Esophagus squamous epithelium (tissue), 5 donors: ENCODE measurements at places on chromosomes 12 and 14.

- DNase-seq: no peak
Measured at GRCh38 chr12:113302886-113303640, 31.8 kb downstream of the SLC8B1 start.

DNA sequence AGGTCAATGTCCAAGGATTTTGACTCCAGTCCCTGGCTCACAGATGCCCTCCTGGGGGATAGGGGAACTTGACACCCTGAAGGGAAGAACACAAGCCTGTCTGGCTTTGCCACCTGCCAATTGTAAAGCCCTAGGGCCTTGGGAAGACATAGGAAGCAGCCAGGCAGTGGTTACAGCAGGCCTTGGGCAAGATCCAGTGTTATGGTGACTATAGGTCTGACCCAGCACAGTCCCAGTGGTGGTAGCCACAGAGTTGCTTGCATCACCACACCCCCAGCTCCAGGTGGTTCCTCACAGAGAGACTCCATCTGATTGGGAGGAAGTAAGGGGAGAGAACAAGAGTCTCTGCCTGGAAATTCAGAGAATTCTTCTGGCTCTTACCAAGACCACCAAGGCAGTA lies 24.2 kb downstream of the OR6C68 start:
- DNase-seq: no peak

DNA sequence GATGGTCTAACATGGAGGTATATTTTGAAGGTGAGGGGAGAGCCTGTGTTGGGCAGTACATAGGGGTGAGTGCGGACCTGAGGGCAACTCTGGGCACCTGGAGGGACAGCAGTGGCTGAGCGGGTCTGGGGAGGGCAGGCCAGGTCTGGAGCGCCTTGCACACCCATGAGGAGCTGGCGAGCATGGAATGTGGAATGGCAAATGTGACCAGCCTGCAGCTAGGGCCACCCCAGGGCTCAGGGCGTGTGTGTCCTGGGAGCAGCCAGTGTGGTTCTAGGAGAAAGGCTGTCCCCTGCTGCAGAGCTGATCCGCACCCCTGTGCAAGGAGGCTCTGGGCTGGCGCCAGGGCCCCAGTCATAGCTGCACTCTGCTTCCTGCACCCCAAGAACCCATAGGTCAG lies 24.5 kb downstream of the BCL7A start:
- no peak for DNase-seq

- DNase-seq: no peak
Measured at GRCh38 chr14:91245029-91245428, 525 bp upstream of the GPR68 start.

DNA sequence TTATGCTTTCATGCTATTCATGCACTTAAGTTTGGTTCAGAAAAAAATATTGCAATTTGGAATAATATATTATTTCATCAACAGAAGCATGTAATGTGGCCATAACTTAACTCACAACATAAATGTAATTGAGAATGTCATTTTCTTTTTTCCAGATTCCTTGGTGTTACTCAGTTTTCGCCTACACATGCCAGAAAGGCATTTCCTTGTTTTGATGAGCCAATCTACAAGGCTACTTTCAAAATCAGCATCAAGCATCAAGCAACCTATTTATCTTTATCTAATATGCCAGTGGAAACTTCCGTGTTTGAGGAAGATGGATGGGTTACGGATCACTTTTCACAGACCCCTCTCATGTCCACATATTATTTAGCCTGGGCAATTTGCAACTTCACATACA lies 14.4 kb downstream of the TRHDE start:
- DNase-seq: no peak

DNA sequence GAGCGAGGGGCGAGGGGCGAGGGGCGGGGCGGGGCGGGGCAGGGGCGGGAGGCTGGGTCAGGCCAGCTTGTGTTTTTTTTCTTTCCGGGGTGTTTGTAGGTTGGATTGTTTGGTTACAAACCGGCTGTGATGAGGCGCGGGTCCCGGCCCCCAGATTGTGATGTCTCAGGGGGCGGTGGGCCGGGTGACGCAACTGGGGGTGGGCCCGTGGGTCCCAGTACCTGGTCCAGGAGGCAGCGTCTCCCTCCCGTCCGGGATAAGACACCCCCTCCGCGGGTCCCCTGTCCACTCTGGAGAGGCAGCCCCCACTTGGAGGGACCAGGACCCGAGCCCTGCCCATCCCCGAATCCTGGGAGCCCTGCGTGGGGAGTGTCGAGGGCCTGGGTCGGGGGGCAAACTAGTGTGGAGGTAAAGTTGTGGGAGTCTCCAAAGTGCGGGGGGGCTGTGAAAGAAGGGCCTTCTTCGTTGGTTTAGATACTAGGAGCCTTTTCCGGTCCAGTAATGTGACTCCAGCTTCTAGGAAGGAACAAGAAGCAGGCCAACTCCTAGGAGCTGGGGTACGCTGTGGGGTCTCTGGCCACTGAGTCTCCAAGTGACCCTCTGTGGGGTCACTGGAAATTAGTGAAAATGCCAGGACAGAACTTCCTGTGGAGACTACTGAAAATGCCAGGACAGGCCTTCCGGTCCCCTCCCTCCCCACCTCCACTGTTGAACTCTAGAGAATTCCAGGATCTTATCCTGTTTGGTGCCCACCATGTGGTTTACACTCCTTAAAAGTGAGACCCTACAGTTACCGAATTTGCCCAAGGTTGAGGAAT lies 579 bp upstream of the CLMN start:
- DNase-seq: no peak

DNA sequence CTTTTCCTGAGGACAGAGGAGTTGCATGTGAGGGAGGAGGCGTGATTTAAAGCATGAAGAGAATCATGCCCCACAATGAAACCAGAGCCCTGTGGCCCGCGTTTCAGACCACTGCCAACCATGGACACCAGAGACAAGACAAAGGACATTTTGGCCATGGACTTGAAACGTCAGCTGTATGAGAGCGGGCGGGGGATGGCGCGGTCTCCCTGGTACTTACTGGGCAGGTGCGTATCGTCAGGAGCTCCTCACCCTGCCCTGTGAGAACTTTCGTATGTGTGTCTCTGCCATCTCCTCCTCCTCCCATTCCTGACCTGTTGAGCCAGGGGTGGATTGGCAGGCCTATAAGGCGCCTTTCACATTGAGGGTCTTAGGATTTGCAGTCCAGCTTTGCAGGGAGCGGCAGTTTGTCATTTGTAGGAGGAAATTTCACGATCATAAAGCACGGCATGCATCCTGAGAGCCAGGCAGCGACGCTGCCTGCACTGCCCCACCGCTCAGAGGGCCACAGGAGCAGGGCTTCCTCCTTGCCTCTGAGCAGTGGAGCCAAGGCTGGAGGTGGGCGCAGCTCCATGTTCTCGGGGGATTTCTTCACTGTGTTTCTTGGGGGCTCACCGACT lies 22.2 kb downstream of the SFSWAP start:
- DNase-seq: no peak

DNA sequence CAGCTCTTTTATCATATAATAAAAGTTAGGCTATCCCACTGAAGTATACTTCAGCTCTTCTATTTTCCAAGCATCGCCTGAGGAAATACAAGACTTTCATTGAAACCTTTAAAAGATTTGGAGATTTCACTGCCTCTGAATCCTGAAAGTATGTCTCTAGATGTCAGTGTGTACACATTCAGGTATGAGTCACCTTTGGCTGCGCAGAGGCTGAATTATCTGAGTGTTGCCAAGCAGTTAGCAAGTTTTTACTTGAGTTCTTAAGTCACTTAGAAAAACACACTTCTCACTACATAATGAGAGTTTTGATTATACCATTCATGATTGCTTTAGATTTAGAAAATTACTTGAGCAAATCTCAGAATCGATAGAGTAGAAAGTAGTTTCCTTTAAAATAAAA lies 210.3 kb downstream of the TMTC2 start:
- no peak for DNase-seq

DNA sequence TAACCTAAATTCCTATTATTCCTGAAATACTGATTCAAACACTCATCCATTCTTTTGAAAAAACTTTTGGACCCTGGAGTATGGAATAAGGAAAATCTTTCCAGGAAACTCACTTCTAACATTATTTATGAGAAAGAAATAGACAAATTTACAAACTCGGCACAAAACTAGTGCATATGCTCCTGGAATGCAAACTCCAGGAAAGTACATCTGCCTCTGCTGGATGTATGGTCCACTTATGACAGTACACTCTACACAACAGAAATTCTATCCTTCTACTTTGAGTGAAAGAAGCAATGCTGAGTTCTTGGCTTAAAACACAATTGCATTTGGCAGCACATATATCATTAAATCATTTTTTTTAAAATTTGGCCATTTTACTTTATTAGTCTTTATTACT lies 700.5 kb upstream of the STXBP6 start:
- DNase-seq: no peak

- DNase-seq: no peak
Measured at GRCh38 chr14:35352274-35353233, 52.0 kb downstream of the NFKBIA start.

DNA sequence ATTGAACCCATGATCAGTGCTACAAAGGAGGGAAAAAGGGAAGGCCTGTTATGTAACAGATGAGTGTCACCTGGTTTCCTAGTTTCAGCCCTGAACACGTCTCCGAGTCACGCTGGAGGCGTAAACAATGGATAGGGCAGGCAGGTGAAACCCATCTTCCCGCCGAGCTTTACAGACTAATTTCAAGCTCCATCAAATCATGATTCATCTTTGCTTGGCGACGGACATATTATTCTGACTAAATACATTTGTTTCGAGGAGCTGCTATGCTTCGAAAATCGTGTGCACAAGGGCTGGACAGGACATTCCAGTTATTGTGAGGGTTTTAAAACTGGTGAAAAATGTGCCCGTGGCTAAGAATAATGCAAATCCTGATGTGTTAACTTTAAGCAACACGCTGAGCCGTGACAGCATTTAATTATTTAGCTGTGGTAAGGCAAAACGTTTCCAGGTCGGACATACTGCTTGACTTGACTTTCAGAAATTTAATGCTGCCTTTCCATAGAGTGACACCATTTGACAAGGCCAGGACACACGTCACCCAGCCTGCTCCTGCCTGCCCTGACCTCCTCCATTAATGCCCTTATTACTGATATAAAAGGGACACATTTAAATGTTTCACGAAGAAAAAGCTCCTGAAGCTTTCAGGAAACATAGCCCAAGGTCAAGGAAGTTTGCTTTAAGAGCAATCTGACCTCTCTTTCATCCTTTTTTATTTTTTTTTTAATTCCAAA lies 1203.5 kb upstream of the TMEM132C start:
- DNase-seq: no peak

DNA sequence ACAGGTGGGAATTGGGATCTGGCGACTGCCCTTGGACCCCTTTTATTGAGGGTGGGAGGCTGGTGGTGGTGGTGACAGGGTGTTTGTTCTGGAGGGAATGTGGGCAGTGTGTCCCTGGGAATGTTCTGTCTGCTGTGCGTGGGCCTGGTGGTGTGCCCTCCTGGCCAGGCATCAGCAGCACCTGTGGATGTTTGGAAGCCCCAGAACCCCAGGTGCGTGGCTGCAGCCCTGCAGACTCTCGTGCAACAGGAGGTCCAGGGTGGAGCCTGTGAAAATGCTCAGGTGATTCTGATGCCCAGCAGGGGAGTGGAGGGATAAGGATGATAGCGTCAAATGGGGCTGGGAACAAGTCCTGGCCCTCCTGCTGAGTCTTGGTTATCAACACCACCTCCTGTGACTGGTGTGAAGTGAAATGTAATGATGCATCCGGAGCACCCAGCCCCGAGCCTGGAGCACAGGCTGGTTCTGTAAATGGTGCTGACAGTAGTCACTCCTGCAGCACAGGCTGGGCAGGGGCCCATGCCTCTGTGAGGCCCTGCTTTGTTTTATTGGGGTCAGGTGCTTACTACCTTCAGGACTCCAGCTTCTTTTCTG lies 176.6 kb downstream of the TSPAN9 start:
- no peak for DNase-seq

DNA sequence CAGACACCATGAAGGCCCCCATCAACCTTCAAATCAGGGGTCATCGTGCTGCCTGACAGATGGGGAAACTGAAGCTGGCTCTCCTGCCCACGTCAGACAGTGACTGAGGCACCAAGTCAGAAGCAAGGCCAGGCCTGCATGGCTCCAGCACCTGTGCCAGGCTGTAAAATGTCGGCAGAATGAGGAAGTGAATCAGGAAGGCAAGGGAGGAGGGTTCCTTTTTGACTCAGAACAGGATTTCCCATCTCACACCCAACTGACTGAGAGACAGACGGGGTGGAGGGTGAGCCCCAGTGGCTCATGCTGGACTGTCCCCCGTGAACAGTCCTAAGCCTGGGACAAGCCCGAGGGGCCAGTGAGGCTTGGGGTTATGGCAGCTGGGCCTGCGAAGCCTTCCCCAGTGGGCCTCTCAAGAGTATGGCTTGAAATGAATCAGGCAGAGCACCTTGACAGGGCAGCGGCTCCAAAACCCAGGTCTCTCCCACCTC lies 20.9 kb downstream of the SYNE3 start:
- no peak for DNase-seq

DNA sequence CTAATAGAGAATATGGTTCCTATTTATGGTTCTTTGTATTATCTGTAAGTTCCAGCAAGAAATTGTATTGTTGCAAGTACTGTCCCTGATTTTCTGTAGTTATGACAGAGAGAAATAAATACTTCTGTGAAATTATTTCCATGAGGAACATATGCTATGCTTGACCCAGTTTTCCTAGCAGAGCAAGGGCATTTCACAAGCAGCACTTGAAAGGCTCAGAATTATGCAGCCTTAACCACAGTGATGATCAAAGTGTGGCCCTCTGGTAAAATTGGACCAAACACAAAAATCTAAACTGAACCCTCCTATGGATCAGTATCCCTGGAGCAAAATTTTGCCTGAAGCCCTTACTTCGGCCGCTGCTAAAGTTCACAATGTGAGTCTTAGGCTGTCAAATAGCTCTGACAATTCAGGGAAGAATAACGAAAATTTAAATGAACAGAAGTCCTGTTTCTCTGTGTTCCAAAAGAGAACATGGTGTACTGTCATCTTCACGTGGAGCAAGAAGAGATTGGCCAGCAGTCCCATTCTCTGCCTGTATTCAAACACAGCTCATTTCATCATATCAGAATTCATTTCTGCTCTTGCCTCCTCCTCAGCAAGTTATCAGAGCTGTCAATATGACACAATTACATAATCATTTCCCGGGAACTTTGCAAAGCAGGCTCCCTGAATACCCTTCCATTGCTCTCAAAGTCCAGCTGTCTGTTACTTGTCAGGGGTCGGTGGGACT lies 471.9 kb downstream of the RPS29 start:
- no peak for DNase-seq

DNA sequence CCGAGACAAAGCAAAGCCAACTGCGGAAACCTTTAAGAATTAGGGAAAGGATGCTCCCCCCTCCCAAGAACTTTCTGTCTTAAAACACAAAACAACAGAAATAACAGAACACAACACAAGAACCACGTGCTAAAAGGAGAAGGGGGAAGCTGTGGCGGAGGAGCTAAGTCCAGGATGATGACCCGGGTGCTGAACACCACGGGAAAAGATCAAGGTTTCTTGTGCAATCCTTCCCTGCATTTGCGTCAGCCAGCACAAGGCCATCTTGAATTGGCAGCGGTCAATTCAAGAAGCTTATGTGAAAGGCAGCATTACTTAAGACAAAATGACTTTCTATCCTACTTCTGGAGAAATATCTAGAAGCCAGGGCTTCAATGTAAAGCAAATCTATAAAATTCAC lies 11.0 kb upstream of the CREBL2 start:
- no peak for DNase-seq
